Neural crest cell (in vitro differentiated cells): ENCODE measurements at places on chromosomes 1 and 21. TPM values are rescaled to one million over a fixed set of nuclear protein-coding genes. Genes with fewer than 3 reads are reported as not detected.

GRCh38 chr1:16041200-16041599 lies 2.4 kb upstream of the CLCNKB start:
- no peak overlapping the region for H3K27ac ChIP-seq
- peaks cover 4% of the 10 kb centered on the region for H3K27me3 ChIP-seq
- peaks cover 6% of the 10 kb centered on the region for H3K4me1 ChIP-seq

DNA sequence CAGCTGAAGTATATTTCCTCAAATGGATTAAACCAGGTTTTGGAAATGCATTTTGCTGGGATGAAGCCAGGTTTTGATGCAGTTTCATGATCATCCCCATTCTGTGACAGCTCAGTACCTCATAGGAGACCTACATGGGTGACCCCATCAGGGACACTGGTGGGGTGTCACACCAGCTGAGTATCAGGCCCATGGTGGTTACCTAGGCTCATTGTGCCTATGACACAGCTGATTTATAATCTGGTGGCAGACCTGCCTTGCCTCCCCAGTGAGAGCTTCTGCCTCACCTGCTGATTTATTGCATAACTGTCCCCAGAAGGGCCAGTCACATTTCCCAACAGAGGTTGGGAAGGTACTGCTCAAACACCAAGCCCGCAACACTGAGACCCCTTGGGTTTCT lies 3.8 kb downstream of the NCF2 start:
- DNase-seq, result no peak
- no peak overlapping the region for H3K27ac ChIP-seq
- H3K4me1 ChIP-seq, result peaks cover 10% of the 10 kb centered on the region
- H3K4me3 ChIP-seq, result no peak overlapping the region
- no peaks in the 10 kb centered on the region for H3K27me3 ChIP-seq

GRCh38 chr1:214506972-214507431 lies 44.4 kb downstream of the PTPN14 start:
- H3K4me1 ChIP-seq, result peaks cover 7% of the 10 kb centered on the region
- H3K27me3 ChIP-seq, result no peaks in the 10 kb centered on the region
- no peak for DNase-seq
- no peak overlapping the region for H3K27ac ChIP-seq
- H3K4me3 ChIP-seq, result no peak overlapping the region

DNA sequence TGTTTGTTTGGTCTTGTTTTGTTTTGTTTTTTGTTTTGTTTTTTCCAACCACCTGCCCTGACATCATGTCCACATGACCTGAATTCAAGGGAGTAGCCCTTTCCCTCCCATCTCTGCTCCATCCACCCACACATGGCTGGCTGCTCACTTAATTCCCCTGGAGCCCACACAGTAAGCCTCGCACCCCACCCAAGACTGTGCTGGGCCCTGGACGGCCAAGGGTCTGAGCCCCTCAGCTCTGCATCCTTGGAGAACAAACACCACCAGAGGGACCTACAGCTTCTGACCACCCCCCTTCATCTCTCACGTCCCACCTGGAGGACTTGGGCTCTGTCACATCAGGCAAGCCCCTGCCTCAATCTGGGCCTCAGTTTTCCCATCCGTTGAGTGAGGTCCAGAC lies 39.1 kb downstream of the MATN1 start:
- H3K4me3 ChIP-seq, result no peak overlapping the region
- H3K4me1 ChIP-seq, result peaks cover 4% of the 10 kb centered on the region
- H3K27me3 ChIP-seq, result peaks cover 60% of the 10 kb centered on the region

SOAT1 gene
- total RNA-seq, result 44.8 and 46.7 TPM in 2 replicates

CHODL gene
- 0.96 and 0.98 TPM in 2 replicates for total RNA-seq

SGIP1 gene
- 5.3 and 5.9 TPM in 2 replicates for total RNA-seq
